ENCODE measurements at places on chromosomes 3 and 15.

DNA sequence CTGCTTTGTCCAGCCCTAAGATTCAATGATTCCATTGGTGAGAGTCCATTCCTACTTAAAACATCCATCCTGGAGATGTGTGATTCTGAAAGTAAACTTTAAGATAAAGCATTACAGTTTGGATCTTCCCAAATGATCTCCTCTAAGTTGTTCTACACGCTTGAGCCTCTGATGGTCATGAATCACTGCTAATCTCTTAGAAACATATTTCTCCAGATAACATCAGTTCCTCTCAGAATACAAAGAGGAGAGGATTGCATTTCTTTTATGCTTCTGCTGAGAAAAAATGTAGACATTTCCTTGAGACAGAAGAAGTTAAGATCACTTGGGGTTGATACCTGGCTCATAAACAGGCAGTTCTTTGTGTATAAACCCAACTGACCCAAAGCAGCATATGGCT lies 281.2 kb upstream of the DPH6 start:
- no peak for ATAC-seq

DNA sequence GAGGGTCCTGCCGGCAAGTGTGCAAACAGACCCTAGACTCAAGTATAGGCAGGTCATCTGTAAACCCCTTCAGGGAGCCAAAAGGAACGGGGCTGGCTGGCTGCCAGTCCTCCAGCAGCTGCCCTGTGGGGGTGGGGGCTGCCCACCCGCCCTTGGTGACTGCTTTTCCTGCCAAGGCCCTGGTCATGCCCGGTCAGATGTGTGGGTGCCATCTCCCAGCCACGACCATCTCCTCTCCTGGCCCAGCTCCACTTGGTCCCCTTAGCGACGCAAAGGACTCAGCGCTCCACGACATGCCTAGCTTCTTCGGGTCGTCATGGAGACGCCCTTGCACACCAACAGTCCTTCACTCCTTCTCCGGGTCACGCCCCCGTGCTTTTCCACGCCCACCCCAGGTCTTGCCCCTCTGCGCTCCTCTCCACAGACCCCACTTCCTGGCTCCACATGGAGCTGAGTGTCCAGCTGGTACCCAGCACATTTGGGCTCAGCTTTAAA lies 2.4 kb downstream of the MUC4 start:
- ATAC-seq, result no peak

GRCh38 chr3:31431321-31431720 lies 101.4 kb upstream of the STT3B start:
- no peak for ATAC-seq

DNA sequence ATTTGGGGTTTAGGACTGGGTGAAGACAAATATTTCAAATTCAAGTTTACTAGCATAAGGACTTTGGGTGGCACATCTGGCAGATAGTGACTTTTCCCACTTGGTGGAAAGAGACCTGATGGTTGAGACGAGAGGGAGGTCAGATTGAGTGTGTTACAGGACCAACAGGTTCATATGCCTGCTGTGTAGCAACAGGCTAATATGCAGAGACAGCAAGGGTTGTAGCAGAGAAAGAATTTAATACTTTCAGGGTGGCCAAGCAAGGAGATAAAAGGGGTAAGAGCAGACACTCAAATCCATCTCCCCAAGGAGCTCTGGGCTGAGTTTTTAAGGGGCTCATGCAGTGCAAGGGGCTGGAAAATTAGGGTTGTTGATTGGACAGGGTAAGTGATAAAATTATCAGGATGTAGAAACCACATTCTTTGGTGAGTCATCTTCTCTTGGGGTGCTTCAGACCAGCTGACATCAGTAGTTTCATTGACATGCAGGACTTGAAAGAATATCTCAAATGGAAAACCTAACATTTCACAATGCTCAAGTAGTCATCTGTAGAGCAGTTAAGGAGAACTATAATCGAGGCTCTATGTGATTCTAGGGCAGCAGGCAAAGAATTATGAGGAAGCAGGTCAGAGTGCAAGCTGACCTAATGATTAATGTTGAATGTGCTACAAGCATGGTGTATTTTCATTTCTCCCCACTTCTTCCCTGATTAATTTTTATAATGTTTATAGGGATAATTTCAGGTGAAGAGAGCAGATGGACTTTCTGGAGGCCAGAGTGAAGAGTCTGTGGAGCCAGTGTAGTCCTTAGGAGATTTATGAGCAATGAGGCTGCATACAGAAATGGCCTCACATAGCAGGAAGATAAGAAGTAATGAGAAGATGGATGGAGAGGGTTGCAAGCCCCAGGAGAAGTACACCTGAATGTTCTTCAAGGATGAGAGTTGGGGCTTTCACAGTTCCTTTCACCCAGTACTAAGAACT lies 13.7 kb downstream of the FOXB1 start:
- no peak for ATAC-seq

- ATAC-seq, result no peak
These were observed 236.9 kb downstream of the CADPS start for GRCh38 chr3:62638316-62638715.

GRCh38 chr3:189169728-189170127 lies 2.0 kb upstream of the TPRG1 start:
- no peak for ATAC-seq

- no peak for ATAC-seq
These were observed 151.2 kb downstream of the MYRIP start for GRCh38 chr3:39960515-39961191.

DNA sequence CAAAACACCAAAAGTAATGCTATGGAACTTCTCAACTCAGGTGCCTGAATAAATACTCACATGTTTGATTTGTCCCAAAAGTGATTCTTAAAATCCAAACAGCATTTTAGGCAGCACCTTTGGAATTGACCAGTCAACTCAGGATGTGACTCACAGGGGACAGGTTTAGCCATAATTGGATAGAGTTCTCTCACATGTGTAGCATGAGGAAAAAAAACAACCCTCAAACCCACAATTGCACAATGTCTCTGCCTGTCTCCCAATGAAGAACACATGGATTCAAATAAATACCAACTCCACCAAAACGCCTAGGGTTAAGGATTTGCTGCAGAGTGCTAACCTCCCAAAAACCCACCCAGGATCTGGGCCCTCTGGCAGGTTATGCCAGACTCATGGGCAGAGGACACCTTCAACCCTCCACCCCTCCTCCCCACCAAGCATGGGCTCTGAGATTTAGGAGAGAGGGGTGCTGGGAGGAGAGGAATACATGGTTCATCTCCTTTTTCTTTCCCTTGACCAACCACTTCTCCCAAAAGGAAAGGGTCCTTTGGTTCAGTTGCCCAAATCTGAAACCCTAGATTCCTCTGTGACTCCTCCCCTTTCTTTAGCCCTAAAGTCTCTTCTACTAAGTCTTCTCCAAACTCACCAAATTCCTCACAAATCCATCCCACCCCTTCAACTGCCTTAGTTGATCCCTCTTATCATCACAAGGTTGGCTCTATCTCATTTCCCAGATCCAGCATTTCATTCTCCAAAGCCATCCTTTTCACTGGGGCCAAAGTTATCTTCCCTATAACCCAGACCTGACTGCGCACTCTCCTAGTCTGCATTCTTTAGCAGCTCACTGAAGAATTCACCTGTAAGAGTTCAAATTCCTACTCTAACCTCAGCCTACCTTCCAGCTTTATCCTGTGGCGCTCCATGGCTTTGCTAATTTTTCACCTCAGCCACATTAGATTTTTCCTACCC lies 7.7 kb downstream of the RYK start:
- peak; percentile 88 for ATAC-seq
